NCI-H1436 treated with DMSO at 0.1 percent for 48 hours (cell line): ENCODE measurements at places on chromosomes 6 and 20.

GRCh38 chr6:167476844-167477595 is 152.1 kb downstream of the TTLL2 start:
- no peak for DNase-seq

GRCh38 chr6:138145402-138145801 is 16.3 kb upstream of the ARFGEF3 start:
- no peak for DNase-seq

GRCh38 chr6:53244958-53245357 is 96.3 kb upstream of the GCM1 start:
- DNase-seq: no peak

DNA sequence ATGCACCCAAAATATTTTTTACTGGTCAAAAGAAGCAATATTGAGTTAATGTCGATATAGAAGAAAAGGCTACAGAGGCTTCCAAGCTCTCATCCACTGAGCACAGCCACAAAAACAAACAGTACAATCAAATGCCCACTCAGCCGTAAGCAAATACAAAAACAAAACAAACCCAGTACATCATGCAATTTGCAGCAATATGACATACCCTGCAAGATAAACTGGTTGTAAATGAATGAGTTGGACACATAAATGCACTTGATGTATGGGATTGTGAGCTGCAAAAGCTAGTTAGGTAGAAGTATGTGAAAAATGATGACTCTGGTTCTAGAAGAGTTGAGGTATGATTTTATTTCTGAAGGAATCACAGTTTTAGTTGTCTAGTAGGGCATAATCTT is 83.9 kb downstream of the SESN1 start:
- DNase-seq: no peak

GRCh38 chr6:166737261-166737660 is 110.2 kb upstream of the RPS6KA2 start:
- no peak for DNase-seq

- no peak for DNase-seq
Observed at GRCh38 chr6:120671519-120671918, 662.8 kb downstream of the TBC1D32 start.

DNA sequence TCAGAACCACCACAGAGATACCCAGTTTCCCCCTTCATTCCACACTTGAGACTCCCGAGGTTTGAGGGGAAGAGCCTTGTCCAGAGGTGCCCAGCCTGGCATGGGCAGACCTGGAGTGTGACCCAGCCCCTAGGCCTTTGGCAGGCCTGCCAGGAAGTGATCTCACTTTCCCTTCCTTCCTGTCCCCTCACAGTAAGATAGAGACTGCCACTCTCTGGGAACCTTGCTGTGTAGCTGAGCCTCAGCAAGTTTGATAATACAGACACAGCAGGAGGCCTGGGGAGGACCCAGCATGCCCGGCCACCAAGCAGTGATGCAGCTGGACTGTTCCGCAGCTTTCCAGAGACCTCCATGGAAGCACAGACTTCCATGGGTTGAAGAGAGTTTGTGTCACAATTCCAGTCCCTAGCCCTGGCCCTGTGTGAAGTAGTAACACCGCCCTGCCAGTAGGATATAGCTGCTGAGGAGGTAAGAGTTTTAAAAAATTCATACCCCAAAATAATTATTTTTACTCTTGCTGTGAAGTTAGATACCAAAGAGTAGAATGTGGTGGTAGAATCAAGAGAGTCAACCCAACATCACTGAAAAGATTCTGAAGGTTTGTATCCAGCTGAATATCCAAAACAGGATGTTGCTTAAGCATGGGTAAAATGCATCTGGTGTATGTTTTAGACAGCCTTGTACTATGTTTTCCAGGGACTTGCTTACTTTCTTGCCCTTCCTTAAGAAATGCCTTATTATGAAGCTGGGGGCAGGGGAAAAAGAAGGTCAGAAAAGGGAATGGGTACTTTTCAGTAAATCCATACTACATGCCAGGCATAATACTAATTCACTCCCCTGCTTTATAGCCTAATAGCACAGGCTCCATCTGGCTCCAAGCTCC is 16.3 kb downstream of the PKIG start:
- no peak for DNase-seq

DNA sequence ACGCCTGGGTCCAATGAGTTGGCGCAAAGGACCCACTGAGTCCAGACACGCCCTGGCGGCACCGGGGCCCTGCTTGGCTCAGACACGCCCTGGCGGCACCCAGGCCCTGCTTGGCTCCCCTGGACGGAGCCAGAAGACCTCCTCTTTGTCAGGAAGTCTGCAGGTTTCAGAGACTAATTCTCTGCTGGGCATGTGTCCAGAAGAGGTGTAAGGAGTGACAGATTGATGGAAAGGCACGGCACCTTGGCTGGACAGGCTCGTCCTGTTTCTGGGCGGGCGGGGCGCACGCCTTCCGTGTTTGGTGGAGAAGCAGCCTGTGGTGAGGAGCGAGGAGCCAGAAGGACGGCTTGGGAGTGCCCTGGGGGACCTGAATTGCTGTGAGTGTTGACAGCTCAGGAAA is 23.1 kb upstream of the DACT2 start:
- no peak for DNase-seq

DNA sequence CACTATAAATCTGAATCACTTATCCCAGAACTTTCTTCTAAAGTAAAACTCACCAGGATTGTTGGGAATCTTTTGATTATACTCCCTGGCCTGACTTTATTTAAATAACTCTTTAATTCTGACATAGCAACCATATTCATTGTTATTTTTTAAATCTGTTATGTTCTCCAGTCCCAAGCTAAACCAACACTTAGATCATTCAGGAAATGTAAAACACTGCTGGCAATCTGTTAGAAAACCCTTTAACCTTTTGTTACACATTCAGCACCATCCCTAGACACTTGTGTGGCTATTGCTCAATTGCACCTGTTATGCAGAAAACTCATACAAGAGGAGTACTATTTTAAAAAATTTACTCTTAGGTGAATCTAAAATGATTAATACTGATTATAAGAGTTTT is 101.8 kb upstream of the NHSL1 start:
- no peak for DNase-seq

GRCh38 chr6:74973591-74973990 is 232.3 kb downstream of the COL12A1 start:
- DNase-seq: no peak

DNA sequence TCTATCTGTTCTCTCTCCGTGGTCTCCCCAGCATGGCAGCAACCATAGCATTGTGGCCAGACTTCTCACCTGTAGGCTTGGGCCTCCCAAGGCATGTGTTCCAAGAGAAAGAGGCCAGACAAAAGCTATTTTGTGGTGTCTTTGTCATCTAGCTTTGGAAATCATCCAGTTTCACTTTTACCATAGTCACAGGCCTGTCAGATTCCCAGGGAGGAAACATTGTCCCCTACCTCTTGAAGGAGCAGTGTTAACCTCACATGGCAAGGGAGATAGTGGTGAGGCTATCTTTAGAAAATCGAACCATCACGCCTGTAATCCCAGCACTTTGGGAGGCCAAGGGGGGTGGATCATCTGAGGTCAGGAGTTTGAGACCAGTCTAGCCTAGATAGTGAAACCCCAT is 42.3 kb upstream of the RALGAPA2 start:
- DNase-seq: no peak

DNA sequence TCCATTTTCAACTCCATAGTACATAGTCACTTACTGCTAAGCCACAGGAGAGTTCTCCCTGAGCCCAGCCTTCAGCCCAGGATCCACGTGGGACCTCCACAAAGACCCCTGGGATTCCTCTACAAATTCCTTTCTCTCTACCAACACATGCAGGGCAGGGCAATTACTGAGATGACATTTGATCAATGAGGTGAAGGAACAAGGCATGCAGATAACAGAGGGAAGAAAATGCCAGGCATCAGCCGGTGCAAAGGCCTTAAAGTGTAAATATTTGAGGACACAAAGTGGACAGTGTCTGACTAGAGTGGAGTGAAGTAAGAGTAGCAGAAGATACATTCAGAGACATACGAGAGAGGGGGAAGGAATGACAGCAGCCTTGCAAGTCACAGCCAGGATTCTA is 70.2 kb downstream of the HS3ST5 start:
- no peak for DNase-seq

DNA sequence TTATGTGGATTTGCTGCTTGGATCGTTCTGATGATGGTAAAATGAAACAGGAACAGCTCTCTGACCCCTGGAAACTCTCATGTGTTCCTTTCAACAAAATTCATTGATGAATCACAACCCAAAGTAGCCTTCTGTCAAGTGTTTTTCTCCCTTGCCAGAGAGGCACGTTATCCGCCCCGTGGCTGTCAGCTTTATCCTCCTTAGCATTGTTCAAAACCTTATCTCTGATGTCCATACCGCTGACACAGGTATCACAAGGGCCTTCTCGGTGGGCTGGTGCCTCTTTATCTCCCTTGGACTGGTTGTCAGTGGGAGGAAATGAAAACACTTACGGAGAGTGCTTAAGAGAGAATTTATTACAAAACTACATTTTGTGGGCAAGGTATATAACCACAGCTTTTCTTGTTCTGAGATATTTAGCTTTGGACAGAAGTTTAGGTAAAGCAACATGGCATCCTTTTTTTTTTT is 84.9 kb downstream of the TIAM2 start:
- DNase-seq: no peak

- no peak for DNase-seq
Observed at GRCh38 chr6:33040157-33040556, 30.8 kb upstream of the HLA-DOA start.
